Amniotic epithelial cell (primary cell): ENCODE measurements at places on chromosomes 1 and 21.

DNA sequence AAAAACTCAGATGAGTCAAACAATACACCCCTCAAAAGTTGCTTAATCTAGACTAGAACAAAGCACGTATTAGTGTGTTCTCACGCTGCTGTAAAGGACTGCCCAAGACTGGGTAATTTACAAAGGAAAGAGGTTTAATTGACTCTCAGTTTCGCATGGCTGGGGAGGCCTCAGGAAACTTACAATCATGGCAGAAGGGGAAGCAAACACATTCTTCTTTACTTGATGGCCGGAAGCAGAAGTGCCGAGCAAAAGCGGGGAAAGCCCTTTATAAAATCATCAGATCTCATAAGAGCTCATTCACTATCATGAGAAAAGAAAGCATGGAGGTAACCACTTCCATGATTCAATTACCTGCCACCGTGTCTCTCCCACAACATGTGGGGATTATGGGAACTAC, 10.1 kb downstream of the JAM2 start:
- DNase-seq = no peak

DNA sequence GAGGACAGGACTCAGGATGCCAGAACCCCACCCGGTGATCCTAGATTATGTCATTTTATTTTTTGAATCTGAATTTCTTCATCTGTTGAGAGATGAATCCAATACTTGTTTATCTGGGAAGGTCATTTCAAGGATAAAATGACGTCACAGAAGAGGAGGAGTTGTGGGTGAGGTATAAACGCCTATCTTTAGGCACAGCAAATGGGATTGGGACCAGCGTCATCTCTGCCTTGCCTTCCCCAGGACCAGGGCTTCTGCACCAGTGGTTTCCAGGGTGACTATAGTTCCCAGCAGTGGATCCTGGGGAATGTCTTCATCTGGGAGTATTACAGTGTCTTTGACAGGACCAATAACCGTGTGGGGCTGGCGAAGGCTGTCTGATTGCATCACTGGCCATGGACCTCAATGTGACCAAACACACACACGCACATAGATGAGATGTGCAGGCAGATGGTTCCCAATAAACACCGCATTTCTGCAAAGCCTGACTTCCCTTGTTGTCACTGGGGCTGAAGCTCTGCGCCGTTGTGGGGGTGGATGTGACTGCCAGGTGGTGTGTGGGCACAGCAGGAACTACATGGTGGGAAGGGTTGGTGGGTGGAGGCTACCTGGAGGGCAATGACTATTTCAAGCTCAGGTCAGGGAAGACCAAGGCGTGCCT, 28.1 kb downstream of the KCNA10 start:
- DNase-seq = peak; percentile 48

- peak; percentile 97 for DNase-seq
Measured at GRCh38 chr1:109370712-109371340, 26.9 kb downstream of the SORT1 start.

GRCh38 chr1:84693005-84693404, 2.7 kb upstream of the SSX2IP start:
- peak; percentile 36 for DNase-seq

DNA sequence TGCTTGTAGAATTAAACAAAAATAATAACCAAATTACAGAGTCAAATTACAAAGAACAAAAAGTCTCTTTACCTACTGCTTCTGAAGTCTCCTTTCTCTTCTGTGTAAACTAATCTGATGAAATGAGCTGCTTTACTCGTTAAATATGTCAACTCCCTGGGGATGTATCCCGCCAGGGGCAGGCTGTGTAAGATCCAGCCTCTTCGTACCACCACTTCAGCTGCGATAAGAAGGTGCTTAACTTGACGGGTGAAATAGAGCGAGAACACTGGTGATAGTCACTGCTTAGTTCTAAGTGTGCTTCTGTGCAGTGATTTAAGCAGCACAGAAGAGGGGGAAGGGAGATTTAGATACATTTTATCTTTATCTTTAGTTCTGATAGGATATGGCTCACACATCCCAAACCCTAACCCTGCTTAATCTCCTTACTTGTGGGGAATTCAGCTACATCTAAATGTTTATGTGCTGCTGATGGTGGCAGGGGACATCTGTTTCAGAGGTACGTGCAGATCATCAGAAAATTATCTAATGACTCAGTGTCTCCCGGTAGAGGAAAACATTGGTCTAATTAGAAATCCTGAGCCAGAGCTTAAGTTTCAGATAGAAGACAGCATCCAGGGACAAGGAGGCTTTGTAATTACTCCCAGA, 46.0 kb downstream of the RHOU start:
- peak; percentile 96 for DNase-seq

DNA sequence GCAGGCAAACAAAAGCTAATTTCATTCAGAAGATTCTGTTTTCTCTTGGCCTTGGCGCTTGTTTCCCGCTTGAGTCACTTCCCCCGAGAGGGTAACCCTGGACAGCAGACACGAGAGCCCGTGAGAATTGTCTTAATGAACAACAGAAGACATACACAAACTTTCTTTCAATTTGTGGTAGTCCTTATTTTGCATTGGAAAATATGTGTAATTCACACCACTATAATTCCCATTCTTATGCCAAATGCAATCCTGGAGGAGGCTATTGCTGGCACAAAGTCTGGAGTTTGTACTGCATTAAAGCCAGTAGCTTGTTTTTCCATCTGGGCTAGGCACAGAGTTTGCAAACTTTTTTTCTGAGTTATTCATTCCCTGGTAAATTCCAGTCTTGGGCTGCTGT, 109.8 kb upstream of the IVNS1ABP start:
- no peak for DNase-seq

DNA sequence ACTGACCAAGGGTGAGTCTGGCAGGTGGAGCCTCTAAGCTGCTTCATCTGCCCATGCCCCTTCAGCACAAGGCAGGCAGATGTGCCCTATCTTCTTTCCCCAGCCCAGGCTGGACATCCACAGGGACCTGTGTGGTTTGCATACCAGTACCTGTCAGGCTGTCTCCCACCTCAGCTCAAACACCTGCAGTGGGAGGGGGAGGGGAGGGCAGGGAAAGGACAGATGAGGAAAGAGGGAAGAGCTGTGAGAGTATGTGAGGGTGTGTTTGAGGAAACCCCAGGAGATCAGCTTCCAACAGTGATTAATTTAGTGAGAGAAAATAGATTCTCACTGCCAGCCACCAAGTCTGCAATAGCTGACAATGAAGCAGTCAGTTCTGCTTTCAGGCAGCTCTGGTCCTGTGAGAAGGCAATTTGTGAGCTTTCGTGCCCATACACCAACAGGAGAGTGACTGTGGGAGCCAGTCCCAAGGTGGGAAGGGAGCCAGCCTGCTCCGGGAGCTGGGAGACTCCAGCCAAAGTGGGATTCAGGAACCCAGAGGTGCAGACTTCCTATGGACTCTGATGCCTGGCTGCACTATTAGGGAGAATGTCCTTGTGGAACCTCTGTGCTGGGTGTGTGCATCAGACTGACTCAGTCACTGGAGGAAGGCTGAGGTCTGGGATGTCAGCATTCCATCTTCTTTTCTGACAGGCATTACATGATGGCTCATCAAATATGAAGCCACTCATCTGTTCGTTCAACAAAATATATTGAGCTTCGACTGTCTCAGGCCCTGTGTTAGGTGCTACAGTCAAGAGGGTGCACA, 59.7 kb downstream of the TNR start:
- DNase-seq = no peak

DNA sequence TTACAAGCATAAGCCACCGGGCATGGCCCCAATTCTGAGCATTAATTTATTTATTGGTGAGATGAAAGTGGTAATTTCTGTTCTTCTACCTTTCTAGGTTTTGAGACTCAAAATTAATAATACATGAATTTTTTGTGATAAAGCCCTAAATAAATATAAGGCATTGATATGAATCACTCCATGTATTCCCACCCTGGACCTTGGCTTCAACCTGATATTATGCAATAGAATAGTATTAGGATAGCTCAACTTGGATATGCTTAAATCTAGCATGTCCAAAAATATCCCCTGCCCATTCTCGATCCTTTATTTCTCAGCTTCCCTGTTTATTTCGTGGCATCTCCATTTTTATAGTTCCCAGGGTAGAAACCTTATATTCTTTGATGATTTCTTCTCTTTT, 2.5 kb downstream of the AGL start:
- DNase-seq = no peak

DNA sequence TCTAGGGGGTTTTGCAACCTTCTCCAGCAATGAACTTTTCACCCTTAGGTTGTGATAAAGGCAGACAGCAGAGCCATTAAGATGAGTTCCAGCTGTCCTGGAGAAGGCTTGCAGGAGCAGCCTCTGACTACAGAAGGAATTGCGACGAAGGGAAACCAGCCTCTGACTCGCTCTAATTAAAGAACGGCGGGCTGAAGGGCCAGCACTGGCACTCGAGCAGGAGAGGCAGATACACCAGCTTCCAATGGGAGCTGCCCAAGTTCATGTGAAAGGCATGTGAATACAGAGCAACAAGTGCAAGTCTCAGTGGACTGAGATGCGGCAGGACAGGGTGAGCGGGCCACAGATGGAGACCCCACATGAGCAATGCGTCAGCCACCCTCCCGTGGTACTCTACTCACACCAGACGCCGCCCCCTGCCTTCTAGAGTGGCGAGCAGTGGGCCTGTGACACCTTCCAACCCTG, 15.7 kb downstream of the RCC2 start:
- DNase-seq = peak; percentile 96

GRCh38 chr1:109906160-109906838, 4.3 kb upstream of the CSF1 start:
- DNase-seq = no peak

GRCh38 chr1:164511001-164511705, 47.8 kb upstream of the PBX1 start:
- no peak for DNase-seq

DNA sequence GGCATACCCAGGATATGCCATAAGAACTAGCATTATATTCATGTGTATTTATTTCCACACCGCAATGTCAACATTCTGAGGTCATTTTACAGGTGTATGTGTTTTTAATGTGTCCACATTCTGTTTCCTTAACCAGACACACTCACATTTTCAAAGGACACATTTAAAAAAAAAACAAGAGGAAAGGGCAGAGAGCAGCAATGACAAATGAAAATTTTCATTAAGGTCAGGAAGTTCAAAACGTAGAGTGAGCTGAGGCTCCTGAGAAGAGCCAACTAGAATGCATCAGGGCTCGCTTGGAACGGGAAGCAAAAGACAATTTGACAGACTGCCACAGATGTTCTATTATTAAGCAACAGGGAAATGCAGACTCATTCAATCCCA, 4.8 kb upstream of the GNPAT start:
- DNase-seq = no peak
